ENCODE measurements at places on chromosomes 5 and 9.
A peak's percentile ranks its signal among the peaks of the same experiment; 100 is the strongest.

GRCh38 chr5:114123654-114124053 lies 238.2 kb upstream of the KCNN2 start:
- DNase-seq = no peak

DNA sequence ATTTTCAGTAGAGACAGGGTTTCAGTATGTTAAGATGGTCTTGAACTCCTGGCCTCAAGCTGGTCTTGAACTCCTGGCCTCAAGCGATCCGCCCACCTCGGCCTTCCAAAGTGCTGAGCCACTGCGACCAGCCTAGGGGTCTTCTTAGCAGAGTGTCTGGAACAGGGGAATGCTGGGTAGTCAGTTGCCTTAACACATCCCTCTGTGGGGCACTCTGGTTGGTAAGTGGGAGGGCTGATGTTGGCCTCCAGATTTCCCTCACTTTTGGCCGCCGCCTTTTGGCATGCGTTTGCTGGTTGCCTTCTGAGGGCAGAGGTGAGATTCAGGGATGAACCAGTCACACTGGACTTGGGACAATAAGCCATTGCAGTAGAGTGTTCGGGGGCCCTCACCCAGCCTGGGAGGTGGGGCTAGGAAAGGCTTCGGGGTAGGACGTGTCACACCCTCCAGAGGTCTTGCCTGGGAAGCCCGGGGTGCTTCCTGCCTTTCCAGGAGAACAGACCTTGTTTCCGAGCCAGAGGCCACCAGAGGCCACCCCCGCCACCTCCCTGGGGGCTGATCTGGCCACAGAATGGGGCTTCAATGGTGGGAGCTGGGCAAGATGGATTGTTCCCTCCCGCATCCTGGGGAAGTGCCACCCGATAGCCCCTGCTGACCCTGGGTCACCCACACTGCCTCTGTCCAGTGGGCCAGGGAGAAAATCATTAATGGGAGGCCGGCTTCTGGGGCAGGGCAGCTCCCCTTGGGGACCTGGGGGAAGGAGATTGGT lies 13.3 kb downstream of the FGF18 start:
- DNase-seq = no peak

GRCh38 chr9:4206718-4207117 lies 93.2 kb downstream of the GLIS3 start:
- no peak for DNase-seq

DNA sequence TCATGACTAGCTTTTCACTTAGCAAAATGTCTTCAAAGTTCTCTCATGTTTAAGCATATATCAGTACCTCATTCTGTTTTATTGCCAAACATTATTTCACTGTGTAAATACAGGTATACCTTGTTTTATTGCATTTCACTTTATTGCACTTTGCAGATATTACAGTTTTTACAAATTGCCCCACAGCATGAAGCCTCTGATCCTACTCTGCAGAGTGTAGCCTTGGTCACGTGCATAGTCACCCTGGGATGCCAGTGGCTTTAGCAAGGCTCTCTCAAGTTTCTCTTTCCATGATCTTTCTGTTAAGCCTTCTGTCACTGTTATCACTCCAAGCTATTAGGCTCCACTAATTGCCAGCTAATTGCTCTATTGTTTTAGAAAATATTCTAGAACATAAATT lies 182.2 kb upstream of the GRIA1 start:
- no peak for DNase-seq

DNA sequence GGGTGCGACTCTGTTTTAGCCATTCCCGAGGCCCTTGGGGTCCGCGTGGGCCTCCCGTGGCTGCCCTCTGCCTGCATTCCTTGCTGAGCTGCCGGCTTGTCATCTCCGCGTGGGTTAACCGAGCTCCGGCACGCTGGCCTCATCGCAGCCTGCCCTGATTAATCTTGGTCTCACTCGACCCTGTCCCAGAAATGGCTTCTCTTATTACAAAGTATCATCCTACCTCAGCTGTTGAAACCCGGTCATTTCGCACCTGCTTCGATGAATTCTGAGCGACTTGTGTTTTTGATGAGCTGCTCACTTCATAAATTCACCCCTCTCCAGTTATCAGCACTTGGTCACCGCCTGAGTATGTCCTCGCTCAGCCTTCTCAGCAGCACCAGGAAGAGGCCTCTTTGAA lies 123.5 kb upstream of the EGFLAM start:
- no peak for DNase-seq

DNA sequence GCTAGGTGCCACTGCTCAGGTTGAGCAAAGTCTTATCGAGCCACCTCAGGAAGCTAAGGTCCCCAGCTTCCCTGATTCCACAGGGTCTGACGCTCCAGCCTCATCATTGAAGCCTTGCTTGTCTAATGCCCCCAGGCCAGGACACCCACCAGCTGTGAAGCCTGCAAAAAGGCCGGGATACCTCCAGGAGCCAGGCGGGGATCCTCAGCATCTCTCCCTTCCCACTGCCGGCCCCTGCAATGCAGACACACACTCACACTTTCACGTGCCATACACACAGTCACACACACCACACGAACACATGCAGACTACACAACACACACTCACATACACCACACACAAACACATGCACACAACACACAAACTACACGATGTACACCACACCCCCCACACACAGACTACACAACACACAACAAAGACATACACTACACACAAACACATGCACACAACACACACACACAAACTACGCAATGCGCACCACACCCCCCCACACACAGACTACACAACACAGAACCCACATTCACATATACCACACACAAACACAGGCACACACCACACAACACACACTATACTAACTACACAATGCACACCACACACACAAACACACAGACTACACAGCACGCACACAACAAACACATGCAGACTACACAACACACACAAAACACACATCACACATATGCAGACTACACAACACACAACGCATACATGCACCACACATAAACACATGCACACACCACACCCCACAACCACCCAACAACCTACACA lies 17.8 kb upstream of the S1PR3 start:
- DNase-seq = no peak

- no peak for DNase-seq
Measured at GRCh38 chr9:95029288-95029687, 288.2 kb downstream of the FANCC start.

- DNase-seq = no peak
Measured at GRCh38 chr5:113337515-113338415, 97.0 kb downstream of the TSSK1B start.

DNA sequence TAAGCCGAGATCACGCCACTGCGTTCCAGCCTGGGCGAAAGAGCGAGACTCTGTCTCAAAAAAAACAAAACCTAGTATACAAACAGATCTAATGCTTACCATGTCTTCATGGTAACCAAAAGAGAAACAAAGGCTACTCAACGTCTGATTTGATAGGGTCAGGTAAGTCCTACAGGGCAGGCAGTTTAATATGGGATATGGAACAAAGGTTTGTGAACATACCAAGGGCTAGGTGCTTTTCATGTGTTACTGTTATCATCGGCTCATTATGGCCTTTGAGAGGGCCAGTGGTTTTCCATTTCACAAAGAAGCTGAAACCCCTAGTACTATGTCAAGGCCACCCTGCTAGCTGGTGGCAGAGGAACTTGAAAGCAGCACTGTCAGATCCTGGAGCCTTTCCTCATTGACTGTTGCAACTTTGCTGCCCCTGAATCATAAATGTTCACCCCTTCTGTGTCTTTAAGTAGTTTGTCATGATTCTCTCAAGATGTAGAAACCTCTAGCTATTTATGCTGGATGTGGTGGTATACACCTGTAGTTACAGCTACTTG lies 5.1 kb downstream of the IQGAP2 start:
- no peak for DNase-seq

- no peak for DNase-seq
Measured at GRCh38 chr5:132459983-132460838, 30.4 kb downstream of the IRF1 start.

DNA sequence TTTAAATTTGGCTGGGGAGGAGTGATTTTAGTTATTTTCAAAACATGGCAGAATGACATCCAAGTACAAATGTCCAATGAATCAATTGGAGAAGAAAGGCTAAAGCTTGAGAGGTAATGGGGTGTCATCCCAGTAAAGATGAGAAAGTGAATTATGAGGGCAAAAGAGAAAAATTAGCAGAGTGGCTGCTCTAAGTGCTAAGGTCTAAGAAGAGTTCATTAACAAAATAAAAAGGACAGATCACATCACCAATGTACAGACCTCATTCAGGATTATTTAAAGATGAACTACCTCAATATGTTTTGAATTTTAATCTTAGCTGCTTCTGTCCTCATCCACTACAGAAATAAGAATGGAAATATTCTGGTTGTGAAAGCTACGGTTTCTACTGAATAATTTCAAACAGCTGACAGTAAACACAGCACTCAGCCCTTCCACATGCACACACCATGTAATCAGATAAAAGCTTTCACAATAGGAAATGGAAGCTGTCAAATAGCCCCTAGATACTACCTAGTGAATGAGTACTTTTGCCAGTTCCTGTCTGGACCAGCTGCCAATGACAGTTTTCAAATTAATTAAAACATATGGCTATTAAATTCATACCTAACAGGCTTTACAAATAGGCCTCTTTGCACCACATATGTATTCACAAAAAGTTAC lies 171.5 kb downstream of the SSBP2 start:
- no peak for DNase-seq

DNA sequence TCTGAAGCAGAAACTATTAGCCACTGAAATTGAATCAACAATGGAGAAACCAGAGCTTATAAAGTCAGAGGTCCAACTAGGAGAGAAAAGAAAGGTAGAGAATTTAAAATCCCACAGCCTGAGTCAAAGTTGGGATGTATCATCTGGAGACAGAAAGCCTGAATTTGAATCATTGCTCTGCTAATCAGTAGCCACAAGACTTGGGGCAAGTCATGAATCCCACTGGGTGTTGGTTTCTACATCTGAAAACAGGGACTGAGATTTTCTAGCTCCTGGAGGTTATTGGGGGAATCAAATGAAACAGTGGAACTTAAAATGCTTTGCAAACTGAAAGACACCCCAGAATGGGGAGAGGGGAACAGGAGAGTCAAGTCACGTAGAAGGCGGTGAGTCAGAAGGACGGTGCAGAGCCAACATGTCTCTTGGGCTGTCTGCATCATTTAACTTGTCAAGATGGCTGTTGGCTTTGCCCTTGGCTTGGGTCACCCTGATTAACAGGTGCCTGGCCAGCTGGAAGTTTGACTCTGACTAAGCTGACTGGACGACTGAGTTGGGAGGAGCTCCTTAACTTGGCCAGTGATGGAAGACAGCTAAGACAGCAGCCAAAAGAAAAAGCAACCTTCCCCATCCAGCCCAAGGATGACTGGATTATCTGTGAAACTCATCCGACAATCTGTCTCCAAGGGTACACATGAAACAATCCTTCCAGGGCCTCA lies 60.6 kb upstream of the ADRA1B start:
- DNase-seq = no peak

GRCh38 chr9:137301081-137301947 lies 757 bp downstream of the NRARP start:
- DNase-seq = peak; percentile 40

DNA sequence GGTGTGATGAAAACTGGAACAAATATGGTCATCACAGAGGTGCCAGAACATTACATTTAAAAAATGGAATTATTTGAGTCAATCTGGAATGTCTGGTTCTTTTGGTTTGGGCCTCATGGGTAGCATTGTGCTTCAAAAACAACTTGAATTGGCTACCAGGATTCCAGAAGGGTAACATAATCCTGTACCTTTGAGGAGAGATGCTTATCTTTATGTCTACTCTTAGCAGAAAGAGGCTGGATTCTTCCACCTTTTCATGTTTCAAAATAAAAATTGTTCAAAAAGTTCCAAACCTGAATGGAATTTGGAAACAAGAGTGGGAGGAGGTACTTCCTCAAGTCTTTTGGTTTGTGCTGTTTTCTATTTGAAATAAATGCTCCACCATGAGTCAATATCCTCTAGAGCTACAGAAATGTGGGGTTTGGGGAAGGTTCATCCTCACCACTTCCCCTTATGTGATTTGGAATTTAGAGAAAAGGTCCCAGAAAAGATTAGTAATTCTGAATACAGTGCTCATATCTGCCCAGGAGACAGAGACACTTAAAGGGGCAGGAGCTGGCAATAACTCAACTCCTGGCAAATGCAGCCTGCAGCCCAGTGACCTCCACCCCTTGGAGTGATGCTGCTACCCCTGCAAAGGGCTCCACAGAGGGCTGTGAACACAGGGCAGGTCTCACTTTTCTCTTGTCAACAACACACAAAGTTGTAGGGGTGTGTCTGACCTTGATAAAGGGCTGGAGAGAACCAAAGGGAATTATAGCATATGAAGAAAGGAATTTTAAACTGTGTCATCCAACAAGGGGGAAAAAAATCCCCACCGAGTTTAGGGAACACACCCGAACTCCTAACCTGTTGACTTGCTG lies 272.8 kb downstream of the CWC27 start:
- DNase-seq = no peak

GRCh38 chr5:138372225-138372624 lies 19.7 kb downstream of the KDM3B start:
- DNase-seq = no peak

GRCh38 chr5:150215979-150216944 lies 26.4 kb downstream of the SLC6A7 start:
- DNase-seq = no peak

DNA sequence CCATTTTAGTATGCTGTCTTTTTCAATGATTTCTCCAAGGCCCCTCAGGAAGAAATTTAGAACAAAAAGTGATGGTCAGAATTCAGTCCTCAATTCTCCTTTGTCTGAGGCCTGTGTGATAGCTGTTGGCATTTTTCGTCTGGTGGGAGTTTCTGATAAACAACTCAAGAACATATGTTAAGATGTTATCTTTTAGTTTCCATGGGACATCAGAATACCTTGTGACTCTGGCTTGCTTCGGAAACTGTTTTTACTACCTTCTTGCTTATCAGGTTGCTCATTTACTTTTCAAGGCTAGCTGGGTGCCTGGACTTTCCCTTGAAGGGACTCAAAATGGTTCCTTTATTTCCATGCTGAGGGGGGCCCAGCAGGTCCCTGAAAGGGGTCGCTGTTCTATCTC lies 97.2 kb downstream of the INVS start:
- DNase-seq = no peak

DNA sequence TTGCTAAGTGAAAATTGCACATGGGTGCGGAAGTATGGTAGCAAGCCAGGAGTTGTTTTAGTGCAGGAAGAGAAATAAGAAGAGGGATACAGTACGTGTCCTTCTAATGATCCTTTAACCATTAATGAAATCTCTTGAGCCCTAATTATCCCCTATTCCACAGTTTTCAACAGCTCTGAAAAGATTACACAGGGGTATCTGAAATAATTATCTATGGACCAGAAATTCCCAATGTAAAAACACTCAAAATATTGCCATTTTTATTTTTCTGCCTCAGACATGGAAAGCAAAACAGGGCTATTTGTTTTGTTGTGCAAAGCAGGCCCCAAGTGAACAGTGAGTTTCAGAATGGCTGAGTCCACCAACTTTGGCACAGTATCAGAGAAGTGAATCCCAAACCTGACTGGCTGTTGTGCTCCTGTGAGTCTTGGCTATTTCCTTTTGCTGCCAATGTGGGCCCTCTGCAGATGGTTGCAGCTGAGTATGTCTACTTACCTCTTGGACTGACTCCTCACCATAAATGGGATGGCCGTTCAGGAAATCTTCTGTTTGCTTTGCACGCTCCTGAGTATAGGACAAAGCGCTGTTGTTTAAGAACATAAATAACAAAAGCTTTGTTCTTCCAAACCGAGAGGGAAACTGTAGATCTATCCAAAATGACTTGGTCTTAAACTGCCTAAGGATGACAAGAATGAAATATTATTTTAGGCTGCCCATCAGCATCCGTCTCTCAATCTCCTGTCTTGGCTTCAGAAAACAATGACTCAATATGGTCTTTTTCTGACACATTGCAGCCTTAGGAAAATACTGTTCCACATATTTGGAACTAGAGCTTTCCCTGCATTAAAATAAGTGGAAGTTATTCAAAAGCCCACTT lies 204.1 kb downstream of the DEPDC1B start:
- DNase-seq = no peak

- DNase-seq = no peak
Measured at GRCh38 chr5:136269973-136270372, 77.0 kb upstream of the SMIM32 start.

All from CD4-positive, alpha-beta T cell treated with Interleukin-6 for 4 hours (primary cell).